ENCODE measurements at places on chromosomes 4 and X. TPM values are rescaled to one million over a fixed set of nuclear protein-coding genes. Genes with fewer than 3 reads are reported as not detected.
A peak's percentile ranks its signal among the peaks of the same experiment; 100 is the strongest.

PLXNB3 gene
- total RNA-seq, result 4.0 TPM

NRK gene
- total RNA-seq, result 0.16 TPM

BRS3 gene
- total RNA-seq, result not detected

GRCh38 chrX:57906790-57907189 lies 3.5 kb downstream of the ZXDA start:
- no peak for DNase-seq

- DNase-seq, result no peak
Observed at GRCh38 chr4:186666252-186666651, 57.4 kb downstream of the FAT1 start.

GRCh38 chrX:38850807-38851544 lies 49.7 kb downstream of the MID1IP1 start:
- DNase-seq, result no peak

GRCh38 chrX:119273420-119274192 lies 37.5 kb downstream of the PGRMC1 start:
- DNase-seq, result peak; percentile 38

DNA sequence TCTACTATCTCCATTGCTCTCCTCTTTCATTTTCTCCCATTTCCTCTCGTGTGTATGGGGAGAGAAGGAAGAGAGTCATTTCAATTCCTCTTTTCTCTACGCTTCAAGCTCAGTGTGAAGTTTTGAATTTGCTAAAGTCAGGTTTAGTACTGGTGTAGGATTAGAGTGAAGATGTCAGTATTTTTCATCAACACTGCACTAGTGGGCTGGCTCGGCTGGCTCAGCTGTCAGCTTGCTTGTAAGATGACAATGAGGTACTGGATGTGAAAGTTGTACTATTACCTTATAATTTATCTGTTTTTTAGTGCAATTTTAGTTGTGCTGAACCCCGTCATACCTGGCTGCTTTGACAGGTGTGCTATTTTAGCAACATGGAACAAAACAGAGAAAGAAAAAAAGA lies 2.1 kb upstream of the SH2D1A start:
- no peak for DNase-seq
